NCI-H774 (cell line): ENCODE measurements at places on chromosomes 6 and 20.

DNA sequence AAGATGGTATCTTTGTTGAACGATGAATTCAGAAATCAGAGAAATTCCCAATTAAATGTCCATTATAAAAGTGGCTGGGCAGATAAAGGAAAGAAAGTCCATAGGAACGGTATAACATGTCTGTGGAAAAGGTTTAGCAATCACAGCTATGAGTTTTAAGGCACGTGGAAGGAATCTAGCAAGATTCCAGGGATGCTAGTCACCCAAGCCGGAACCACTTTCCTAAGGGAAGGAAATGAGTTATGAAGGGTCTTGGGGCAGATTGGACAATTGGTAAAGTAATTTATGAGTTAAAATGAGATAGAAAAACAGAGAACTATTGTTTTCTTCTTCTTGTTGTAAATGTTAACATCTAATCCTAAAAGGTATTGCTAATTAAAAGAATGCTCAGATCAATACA lies 384.8 kb downstream of the ADGRB3 start:
- DNase-seq = no peak

DNA sequence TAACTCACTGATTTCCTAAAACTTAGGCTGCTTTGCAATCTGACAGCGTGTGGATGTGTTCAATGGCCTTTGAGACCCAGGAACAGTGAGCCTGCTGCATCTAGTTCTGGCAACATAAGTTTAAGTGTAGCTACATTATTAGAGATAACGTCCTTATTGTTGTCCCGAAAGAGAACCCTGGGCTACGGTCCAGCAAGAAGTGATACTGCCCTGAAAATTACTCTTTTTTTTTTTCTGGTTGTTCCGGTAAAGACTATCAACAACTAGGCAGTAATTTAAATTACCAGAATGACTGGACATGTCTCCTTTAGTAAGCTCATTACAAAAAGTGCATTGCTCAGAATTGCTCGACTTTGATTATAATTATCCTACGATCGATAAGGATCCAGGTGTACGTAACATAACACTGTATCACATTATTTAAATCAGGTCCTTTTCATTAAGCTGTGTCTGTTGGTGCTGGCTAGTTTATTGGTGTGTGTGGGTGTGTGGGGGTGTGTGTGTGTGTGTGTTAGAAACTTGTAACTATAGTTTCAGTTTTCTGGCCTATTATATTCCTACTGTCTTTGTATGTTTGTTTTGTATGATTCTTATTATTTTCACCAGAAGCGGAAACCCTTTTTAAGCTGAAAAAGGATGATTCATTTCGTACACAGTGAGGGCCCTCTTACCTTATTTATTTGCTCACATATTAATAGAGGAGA lies 3.0 kb downstream of the TSHZ2 start:
- DNase-seq = no peak

DNA sequence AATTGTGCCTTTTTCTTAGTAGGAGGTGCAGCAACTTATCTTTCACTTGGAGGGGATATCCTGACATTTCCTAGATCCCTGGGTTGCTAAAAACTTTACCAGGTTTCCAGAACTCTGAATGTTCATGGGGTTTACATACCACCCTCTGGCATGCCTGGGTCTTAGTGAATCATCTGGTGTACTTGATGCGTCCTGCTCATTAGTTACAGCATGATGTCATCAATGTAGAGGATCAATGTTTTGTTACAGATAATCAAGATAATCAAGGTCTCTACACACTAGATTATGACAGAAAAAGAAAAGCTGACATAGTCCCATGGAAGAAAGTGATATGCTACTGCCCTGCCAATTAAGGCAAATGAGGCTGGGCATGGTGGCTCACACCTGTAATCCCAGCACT lies 27.0 kb downstream of the FITM2 start:
- no peak for DNase-seq

DNA sequence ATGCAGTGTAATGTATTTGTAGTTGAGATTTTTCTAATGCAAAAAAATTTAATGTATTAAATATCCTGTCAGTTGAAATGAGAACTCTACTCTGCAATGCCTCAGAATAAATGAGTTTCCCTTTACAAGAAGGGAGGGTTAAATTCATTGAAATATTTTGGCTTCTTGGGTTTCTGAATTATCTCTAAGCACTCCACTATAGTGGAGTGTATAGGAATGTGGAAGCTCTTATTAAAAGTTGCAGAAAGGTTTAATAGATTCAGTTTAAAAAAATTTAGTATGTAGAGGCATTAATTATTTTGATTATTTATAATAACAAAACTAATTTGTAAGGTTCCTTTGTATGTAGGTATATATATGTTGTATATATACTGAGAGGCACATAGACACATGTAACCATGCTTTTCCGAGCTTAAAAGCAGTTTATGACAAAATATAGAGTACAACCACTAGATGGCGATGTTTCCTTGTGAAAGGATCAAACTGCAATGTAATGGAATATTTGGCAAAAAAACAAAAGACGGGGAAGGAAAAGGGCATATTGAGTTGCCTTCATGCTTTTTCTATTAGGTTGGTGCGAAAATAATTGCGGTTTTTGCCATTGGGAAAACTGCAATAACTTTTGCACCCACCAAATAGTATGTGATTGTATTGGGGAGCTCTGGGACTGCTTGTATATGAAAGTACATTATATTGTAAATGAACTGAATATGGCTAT lies 144.2 kb downstream of the MYO6 start:
- peak; percentile 81 for DNase-seq

DNA sequence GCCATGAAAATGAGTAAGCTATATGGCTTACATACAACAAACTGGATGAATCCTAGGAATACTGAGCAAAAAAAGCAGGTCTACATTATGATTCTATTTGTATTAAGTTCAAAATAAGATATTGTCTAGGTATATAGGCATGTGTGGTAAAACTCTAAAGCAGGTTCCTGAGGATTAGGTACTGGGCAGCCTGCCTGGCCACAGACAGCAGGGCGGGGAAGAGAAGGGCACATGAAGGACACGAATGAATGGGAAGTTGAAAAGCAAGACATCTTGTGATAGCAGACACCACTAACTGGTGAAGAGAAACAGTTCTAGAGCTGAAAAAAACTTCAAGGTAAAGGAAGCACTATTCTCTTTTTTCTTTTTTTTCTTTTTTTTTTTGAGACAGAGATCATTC lies 72.6 kb upstream of the SLC4A11 start:
- DNase-seq = no peak

GRCh38 chr6:161372422-161372793 lies 98.5 kb upstream of the AGPAT4 start:
- no peak for DNase-seq

DNA sequence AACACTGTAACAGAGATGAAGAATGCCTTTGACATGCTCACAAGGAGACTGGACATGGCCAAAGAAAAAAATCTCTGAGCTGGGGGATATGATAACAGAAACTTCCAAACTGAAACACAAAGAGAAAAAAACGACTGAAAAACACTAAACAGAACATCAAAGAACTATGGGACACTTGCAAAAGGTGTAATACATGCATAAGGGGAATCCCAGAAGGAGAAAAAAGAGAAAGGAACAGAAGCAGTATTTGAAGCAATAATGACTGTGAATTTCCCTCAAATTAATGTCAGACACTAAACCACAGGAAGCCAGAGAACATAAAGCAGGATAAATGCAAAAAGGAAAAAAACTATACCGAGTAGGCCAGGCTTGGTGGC lies 117.4 kb upstream of the ARID1B start:
- DNase-seq = no peak

- no peak for DNase-seq
Observed at GRCh38 chr20:45822857-45823256, 4.3 kb downstream of the TNNC2 start.

DNA sequence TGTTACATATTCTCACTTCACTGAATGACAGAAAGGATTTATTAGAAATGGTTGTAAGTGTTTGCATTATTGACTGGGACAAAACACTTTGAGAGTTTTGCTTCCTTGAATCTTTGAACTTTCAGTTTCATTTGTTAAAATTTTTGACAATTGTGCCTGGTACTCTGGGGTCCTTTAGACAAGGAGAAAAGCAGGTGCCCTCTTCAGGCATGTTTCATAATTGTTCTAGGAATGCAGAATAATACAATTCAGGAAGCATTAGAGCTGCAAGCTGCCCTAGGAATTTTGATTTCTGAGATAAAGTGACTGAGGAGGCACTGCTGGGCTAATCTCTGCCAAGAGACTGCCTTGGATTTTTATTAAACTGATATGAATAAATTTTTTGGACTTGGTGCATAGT lies 49.7 kb downstream of the TOP1 start:
- DNase-seq = no peak

DNA sequence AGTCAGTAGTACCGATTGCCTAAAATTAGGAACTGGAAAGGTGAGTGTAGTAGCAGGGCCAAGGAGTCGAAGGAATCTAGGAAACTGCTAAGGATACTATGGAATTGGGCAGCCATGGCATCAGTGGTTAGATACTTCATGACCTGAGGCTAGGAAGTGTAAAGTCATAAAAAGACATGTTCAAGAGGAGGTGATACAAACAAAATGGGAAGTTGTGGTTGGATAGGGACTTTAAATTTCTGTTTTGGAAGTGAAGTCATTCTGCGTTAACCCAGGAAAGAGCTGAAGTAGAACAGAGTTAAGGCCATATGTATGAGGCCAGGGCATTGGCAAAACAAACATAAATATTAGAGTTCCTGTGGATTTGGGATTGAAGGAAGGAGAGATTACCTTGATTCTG lies 88.6 kb upstream of the TMEM181 start:
- no peak for DNase-seq

GRCh38 chr6:37061157-37061804 lies 55.8 kb downstream of the FGD2 start:
- no peak for DNase-seq

DNA sequence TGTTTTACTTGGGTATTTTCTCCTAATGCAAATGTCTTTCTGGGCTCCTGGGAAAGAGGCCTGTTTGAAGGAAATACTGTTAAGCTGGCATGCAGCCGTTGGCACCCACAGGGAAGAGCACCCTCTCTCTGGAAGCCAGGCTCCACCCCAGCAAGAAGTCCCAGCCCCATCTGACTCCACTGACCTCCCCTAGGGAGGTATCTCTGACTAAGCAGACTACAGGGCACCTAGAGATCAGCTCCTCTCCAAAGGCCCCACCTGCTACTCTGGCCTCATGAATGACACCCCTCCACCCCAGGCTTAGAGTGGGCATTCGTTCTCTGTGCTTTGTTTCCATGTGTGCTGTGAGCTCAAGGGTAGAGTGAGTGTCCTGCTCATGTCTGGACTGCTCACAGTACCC lies 6.4 kb upstream of the MDGA1 start:
- no peak for DNase-seq
